AG09309 (cell line): ENCODE measurements at places on chromosomes 13 and 19.
A peak's percentile ranks its signal among the peaks of the same experiment; 100 is the strongest.

GRCh38 chr19:41324921-41325639 is 15.1 kb downstream of the CCDC97 start:
- DNase-seq, result peak; percentile 66

DNA sequence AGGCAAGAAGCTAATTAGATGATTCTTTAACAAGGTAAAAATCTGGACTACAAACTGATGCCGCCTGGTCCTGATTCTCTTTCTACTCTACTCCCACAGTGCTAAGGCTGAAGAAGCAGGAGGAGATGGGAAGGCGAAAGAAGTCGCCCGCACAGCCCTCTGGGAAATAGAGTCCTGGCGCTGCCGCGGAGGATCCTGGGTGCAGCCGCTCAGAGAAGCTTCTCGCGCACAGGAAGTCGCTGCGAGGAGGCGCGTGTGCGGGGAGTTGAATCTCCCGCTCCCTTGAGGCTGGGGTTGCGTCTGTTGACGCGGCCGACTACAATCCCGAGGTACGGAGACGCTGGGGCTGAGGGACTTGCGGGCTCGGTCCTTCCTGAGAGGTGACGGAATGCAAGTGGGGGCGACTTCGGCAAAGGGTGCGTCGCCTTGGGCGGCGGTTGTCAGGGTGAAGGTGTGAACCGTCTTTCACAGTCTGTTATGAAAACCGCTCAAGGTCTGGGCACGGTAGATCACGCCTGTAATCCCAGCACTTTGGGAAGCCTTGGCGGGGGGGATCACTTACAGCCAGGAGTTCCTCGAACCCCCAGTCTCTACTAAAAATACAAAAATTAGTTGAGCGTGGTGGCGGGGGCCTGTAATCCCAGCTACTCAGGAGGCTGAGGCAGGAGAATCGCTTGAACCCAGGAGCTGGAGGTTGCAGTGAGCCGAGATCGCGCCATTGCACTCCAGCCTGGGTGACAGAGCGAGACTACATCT is at the start of gene ZNF473:
TSS of gene ZNF473 (plus strand) at position 212 of the 756 bp plus-strand sequence. CDS start 5,078 bp downstream, outside the sequence.
- DNase-seq, result peak; percentile 86

DNA sequence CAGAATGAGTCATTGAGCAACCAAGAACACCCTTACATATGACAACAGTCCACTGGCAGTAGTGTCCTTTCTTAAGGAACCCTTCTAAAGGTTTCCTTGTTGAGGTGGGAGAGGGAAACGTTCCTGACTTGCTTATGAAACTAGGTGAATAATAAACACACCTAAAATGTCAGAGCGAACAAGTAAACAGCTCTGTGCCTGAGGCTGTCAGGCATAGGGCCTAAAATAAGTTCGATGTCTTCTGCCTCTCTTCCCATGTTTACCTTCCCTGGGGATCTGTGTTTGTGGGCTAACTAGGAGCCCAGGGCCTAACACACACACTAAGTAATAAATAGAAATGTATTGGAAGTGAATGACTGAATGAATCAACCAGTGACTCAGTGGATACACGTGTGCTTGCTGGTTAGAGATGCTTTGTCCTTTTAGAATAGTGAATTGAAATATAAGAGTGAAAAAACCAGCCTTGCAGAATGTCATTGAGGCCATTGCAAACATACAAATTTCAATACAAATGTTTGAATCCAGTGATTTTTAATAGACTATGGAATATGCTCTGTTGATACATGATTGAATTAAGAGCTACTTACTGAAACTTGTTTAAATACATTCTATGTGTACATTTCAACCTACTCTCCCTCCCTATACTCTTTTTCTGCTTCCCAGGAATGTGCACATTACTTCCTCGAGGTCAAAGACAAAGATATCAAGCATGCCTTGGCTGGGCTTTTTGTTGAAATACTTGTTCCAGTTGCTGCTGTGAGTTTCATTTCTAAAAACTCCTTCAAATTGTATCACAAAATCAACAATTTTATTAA is 102.9 kb downstream of the FRY start:
- no peak for DNase-seq

DNA sequence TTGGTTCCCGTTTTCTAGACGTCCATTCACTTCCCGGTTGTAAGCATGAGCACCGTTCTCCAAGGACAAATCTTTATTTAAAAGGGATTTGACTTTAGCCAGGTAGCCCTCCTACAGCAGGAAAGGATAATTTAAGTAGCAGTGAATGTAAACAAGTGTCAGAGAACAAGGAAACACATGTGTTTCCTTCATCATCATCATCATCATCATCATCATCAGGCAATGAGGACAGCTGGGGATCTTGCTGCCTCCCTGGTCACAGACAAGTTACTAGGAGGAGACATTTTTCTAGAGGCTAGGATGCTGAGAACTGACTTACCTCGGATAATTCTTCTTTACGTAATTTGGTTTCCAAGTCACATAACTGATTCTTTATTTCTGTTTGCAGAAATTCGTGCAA is 14.3 kb downstream of the DNMT1 start:
- no peak for DNase-seq

- no peak for DNase-seq
Measured at GRCh38 chr13:31168166-31168565, 6.5 kb upstream of the HSPH1 start.

- no peak for DNase-seq
Measured at GRCh38 chr13:23460309-23460708, 26.8 kb upstream of the SACS start.

DNA sequence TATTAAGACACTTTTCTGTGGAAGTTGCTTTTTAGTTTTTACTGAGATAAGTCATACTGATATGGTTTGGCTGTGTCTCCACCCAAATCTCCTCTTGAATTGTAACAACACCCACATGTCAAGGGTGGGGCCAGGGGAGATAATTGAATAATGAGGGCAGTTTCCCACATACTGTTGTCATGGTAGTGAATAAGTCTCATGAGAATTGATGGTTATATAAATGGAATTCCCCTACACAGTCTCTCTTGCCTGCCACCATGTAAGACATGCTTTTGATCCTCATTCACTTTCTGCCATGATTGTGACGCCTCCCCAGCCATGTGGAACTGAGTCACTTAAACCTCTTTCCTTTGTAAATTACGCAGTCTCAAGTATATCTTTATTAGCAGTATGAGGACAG is 1340.4 kb downstream of the SLITRK5 start:
- no peak for DNase-seq

- peak; percentile 59 for DNase-seq
Measured at GRCh38 chr13:73870970-73871935, 263.0 kb downstream of the KLF12 start.

DNA sequence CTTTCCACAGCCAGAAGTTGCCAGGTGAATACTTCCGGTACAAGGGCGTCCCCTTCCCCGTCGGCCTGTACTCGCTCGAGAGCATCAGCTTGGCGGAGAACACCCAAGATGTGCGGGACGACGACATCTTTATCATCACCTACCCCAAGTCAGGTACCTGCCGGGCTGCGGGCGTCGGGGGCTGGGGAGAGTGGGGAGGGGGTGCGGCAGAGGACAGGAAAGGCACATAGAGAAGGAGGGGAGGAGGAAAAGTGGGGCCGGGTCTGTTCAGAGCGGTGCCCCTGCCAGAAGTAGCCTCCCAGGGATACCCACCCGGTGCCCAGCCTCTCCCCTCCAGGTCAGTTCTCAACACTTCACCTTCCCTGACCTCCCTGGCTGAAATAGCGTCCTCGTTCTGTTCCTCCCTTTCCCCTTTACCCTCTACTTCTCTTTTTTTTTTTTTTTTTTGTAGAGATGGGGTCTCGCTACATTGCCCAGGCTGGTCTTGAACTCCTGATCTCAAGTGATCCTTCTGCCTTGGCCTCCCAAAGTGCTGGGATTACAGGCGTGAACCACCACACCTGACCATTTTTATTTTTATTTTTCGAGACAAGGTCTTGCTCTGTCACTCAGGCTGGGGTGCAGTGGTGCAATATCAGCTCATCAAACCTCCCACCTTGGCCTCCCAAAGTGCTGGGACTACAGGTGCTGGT is 24.1 kb downstream of the SULT2B1 start:
- DNase-seq, result no peak

GRCh38 chr19:6602729-6603114 is 11.8 kb upstream of the CD70 start:
- DNase-seq, result peak; percentile 21

- DNase-seq, result no peak
Measured at GRCh38 chr13:73065665-73066340, 7.0 kb downstream of the KLF5 start.

DNA sequence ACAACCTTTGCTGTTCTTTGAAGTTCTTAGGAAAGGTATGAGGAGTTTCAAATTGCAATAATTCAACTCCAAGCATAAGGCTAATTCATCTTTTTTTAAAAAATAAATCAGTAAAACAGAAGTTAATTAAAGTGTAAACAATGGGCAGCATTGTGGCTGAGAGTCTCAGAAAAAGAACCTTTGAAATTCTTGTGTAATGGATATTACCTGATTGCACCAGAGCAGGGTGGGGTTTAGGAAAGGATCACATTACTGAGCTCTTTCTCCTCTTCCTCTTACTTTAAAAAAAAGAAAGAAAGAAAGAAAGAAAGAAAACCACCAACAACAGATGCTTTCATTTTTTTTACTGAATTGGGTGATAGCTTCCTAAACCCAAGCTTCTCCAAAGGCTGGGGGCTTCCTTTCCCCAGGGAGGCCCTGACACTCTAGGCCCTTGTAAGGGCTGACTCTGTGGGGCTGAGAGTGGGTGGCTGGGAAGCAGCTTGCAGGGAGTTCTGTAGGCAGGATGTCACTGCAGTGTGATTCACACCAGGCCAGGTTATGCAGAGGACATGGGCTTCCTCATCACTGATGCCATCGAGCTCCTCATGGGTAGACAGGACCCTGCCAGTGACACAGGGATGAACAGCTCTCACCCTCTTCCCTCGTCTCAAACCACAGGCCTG is 564.5 kb downstream of the FGF9 start:
- no peak for DNase-seq

GRCh38 chr19:8161135-8161646 is 11.8 kb upstream of the FBN3 start:
- DNase-seq, result no peak

- DNase-seq, result no peak
Measured at GRCh38 chr19:55188625-55189024, 8.5 kb upstream of the SYT5 start.

- DNase-seq, result no peak
Measured at GRCh38 chr13:65860306-65860705, 1369.8 kb downstream of the PCDH9 start.

DNA sequence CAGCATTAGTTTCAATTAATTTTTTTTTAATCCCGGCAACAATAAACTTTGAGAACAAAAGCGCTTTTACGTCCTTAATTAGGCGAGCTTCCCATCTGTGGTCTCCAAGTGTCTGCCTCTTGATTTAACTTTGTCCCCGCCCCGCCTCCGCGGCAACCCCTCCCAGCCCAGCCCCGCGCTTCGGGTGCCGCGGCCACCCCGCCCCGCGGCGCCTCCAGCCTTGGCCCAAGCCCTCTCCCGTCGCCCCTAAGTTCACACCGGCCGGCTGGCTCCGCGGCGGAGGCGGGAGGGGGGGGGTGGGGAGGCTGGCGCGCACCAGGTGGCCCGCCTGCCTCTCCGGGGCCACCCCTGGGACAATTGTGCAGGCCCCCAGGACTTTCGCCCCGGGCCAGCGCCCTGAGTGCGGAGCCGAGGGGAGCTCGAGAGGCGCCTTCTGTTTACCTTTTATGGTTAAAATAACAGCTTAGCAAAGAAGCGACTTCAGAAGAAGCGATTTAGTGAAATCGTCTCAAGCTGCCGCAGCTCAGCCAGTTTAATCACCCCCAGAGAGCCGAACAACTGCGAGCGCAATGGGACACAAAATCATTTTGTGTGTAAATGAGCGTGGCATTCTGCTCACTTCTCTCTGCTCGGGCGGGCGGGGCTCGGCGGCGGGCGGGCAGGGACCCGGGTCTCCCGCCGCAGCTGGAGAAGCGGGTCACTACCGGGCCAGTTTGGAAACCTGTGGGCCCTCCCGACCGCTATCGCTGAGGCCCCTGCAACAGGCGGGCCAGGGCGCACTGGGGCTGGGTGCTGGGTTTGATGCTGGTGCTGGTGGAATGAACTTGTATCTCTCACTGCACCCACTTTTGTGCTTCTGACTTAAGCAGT is 1.4 kb downstream of the KCTD15 start:
- DNase-seq, result no peak

DNA sequence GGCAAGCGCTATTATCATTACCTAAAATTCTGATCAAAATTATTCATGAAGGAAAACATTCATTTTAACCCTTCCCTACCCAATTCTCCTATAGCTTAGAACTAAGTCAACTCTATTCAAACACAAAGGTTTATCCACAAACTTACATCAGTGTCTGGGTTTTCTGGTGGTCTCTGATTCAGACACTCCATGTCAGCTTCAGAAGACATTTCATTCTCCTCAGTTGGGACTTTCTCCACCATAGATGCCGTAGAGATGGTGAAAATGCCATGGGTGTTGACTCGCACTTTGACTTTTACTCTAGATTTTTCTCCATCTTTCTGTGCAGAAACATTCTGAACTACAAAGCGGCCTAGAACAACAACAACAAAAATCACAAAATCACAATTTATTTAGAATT is 16.3 kb downstream of the HSPH1 start:
- DNase-seq, result no peak

GRCh38 chr19:3520166-3521103 is 14.3 kb downstream of the FZR1 start:
- no peak for DNase-seq

DNA sequence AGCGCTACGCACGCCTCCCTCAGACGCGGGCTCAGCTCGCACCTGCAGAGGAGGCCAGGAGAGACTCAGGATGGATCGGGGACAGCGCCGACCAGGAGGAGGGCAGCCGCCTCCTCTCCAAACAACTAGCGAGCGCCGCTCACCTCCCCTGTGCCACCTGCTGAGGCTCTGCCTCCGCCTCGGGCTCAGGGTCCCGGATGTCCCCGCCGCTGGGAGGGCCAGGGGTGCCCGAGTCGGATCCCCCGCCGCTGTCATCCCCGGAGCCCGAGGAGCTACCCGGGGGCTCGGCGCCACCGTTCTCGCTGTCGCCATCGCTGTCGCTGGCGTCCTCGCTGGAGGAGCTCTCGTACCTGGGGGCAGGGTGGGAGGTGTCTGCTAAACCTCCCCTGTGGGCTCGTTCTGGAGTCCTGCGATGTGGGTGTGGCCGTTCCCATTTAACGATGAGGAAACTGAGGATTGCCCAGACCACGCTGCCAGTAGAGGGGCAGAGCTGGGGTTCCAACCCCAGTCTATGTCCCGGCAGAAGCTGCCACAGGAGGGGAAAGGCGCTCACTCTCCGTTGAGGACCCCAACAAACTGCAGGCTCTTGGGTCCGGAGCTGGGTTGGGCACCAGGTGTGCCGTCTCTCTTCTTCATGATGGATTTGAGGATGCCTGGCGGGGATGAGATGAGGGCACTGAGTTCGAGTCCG is 9.2 kb downstream of the KANK3 start:
- DNase-seq, result no peak

- DNase-seq, result no peak
Measured at GRCh38 chr13:21913010-21913409, 242.1 kb downstream of the FGF9 start.

GRCh38 chr19:42285988-42286348 is 16.0 kb upstream of the PRR19 start:
- DNase-seq, result no peak

- no peak for DNase-seq
Measured at GRCh38 chr19:16521715-16522289, 20.4 kb downstream of the CHERP start.

GRCh38 chr13:50244713-50245574 is 229.7 kb downstream of the KCNRG start:
- DNase-seq, result peak; percentile 33
